ENCODE measurements at places on chromosomes 6 and 20. TPM values are rescaled to one million over a fixed set of nuclear protein-coding genes. Genes with fewer than 3 reads are reported as not detected.

Gene ANGPT4
- not detected for total RNA-seq

Gene GJA10
- total RNA-seq, result not detected

Gene ZNF391
- total RNA-seq, result 5.0 TPM

Gene FARS2
- 14.0 TPM for total RNA-seq

Gene NKX2-2
- not detected for total RNA-seq

Gene COL9A1
- not detected for total RNA-seq

Gene PHACTR1
- total RNA-seq, result 0.41 TPM

Gene UST
- not detected for total RNA-seq

Gene TXLNB
- not detected for total RNA-seq

Gene DDO
- total RNA-seq, result not detected

Gene CNR1
- total RNA-seq, result not detected

Gene OPRM1
- not detected for total RNA-seq

Gene CCM2L
- 0.16 TPM for total RNA-seq
